ENCODE measurements at places on chromosomes 11 and 22. TPM values are rescaled to one million over a fixed set of nuclear protein-coding genes. Genes with fewer than 3 reads are reported as not detected.

The OR52E8 gene
- not detected for total RNA-seq

The OR56A1 gene
- not detected for total RNA-seq

The IGF2 gene
- total RNA-seq, result 2.9 TPM

The RAG2 gene
- total RNA-seq, result not detected

The DMC1 gene
- total RNA-seq, result 2.8 TPM

The JAM3 gene
- total RNA-seq, result 3.7 TPM

The GGTLC2 gene
- not detected for total RNA-seq

The NFRKB gene
- 10.6 TPM for total RNA-seq

The DRD4 gene
- total RNA-seq, result 0.12 TPM

The SHISA8 gene
- 0.20 TPM for total RNA-seq

The PLAAT5 gene
- total RNA-seq, result not detected

The C22orf42 gene
- not detected for total RNA-seq

The TCN2 gene
- 6.2 TPM for total RNA-seq

The CYB561A3 gene
- total RNA-seq, result 41.8 TPM

The SLCO2B1 gene
- 3.6 TPM for total RNA-seq

The PHF21B gene
- total RNA-seq, result 1.0 TPM

The RAB36 gene
- total RNA-seq, result 7.8 TPM

The CST6 gene
- not detected for total RNA-seq

The OR10D3 gene
- total RNA-seq, result not detected

The ANO5 gene
- 2.2 TPM for total RNA-seq

The GSTT2 gene
- 0.15 TPM for total RNA-seq

The PLEKHA7 gene
- total RNA-seq, result 46.8 TPM

The KRTAP5-2 gene
- total RNA-seq, result not detected

The UBQLNL gene
- total RNA-seq, result not detected

The GAL gene
- 19.5 TPM for total RNA-seq

The TSKU gene
- total RNA-seq, result 145 TPM

The TOLLIP gene
- 51.9 TPM for total RNA-seq

The OR8B8 gene
- total RNA-seq, result not detected

The NAV2 gene
- total RNA-seq, result 33.0 TPM

The FOXRED1 gene
- total RNA-seq, result 22.6 TPM

The POLA2 gene
- total RNA-seq, result 13.8 TPM

The TREH gene
- not detected for total RNA-seq

The RASD2 gene
- total RNA-seq, result 0.84 TPM

The OR9G4 gene
- total RNA-seq, result not detected

The CCDC116 gene
- total RNA-seq, result not detected

The KRTAP5-10 gene
- not detected for total RNA-seq

The CYP2D6 gene
- 0.54 TPM for total RNA-seq

The DDI1 gene
- not detected for total RNA-seq

The MAJIN gene
- not detected for total RNA-seq

Measured in A549 treated with Hydrocortisone at 1 μM for 4 hours (cell line).